ENCODE measurements at places on chromosomes 1 and 21. TPM values are rescaled to one million over a fixed set of nuclear protein-coding genes. Genes with fewer than 3 reads are reported as not detected.

The PRR9 gene
- not detected for total RNA-seq

DNA sequence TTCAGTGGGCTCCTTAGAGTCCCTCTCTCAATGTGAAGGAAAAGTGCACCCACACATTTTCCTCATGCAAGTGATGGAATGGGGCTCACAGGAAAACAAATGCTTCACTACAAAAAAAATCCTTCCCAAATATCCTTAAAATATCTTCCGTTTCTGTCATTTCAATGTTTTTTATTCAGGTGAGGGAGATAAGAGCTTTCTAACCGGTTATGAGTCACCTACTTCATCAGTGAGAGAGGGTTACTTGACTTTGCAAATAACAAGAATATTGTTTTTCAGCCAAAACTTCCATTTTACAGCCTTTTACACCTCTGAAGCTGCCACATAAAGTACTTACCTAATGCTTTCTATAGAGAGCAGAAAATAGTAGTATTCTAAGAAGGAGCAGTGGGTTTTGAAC, 98.3 kb upstream of the CD55 start:
- DNase-seq: no peak

GRCh38 chr1:15186846-15187151, 33.3 kb downstream of the TMEM51 start:
- no peak for DNase-seq

DNA sequence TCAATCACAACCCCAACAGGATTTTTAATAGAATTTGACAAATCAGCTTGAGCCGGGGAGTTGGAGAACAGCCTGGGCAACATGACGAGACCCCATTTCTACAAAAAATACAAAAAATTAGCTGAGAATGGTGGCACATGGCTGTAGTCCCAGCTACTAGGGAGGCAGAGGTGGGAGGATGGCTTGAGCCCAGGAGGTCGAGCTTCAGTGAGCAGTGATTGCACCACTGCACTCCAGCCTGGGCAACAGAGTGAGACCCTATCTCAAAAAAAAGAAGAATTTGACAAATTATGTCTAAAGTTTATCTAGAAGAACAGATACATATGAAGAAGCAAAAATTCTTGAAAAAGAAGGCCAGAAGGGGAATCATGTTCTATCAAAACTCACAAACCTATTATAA, 43.2 kb downstream of the FRRS1 start:
- no peak for DNase-seq

All from left ventricle myocardium inferior (tissue), 1 donor.